ENCODE measurements at places on chromosomes 11 and 22.

DNA sequence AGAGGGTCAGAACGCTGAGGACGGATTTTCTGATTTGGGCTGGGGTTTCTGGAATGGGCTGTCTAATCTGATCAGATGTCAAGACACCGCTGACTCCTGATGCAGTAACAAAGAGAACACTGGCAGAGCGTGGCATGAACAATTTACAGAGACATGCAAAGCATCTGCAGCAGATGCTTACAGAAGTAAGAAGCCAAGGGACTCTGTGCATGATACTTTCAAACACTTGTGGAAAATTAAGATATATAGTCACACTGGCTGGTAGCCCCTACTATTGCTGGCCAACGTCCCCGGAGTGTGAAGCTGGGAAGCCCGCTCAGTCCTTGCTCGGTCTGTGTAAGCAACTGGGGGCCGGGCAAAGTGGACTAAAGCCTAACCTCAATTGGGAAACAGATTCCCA is 903.7 kb downstream of the BRD1 start:
- no peak for DNase-seq

GRCh38 chr22:49064836-49065235 is 762.8 kb downstream of the BRD1 start:
- DNase-seq = no peak

- DNase-seq = no peak
Observed at GRCh38 chr22:27718186-27719035, 83.1 kb downstream of the MN1 start.

DNA sequence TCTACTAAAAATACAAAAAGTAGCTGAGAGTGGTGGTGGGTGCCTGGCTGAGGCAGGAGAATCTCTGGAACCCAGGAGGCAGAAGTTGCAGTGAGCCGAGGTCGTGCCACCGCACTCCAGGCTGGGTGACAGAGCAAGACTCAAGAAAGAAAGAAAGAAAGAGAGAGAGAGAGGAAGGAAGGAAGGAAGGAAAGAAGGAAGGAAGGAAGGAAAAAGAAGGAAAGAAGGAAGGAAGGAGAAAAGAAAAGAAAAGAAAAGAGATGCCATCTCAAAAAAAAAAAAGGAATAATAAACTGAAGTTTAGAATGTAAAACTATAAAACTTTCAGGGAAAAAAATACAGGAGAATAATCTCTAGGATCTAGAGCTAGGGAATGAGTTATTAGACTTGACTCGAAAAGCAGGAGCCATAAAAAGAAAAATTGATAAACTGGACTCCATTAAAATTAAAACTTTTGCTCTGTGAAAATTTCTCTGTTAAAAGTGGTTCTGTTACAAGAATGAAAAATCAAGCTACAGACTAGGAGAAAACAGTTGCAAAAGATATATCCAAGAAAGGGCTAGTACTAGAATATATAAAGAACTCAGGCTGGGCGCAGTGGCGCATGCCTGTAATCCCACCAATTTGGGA is 13.4 kb upstream of the SEPTIN5 start:
- DNase-seq = no peak

GRCh38 chr11:114395736-114396135 is 4.6 kb downstream of the C11orf71 start:
- no peak for DNase-seq

DNA sequence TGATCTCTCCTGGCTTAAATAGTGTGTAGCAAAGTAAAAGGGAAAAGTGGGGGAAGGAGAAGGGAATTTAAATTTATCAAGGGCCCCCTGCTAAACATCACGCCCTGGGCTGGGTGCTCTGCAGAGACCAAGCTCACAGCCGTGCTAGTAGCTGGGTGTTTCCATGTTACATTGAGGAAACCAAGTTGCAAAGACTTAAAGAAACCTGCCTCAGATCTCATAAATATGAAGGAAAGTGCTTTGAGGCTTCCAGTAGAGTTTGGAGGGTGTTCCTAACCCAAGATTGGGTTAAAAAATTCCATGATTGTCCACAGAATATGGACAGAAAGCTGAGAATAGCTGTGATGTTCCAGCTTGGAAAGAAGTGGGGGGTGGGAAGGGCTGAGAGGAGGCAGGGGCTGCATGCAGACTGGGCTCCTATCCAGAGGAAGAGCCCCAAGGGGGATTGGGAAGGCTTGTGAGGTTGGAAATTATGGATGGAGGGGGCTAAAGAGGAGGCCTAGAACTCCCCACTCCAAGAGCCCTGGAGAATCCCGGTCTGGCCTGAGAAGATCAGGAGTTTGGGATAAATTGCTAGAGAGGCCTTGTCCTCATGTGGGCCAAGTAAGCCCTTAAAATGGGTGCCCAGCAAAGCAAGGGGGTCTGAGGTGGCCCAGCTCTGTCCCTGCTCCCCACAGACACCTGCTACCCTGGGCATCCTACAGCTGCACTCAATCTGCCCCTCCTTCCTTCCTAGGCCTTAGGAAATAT is 25.0 kb upstream of the OAF start:
- no peak for DNase-seq

- no peak for DNase-seq
Observed at GRCh38 chr11:13311570-13311969, 34.0 kb downstream of the BMAL1 start.

GRCh38 chr11:17697175-17697949 is 22.0 kb upstream of the MYOD1 start:
- no peak for DNase-seq

GRCh38 chr22:48955351-48956311 is 872.0 kb downstream of the BRD1 start:
- DNase-seq = no peak

- DNase-seq = no peak
Observed at GRCh38 chr22:49192180-49192856, 635.4 kb downstream of the BRD1 start.
